ENCODE measurements at places on chromosomes 11 and 22.

DNA sequence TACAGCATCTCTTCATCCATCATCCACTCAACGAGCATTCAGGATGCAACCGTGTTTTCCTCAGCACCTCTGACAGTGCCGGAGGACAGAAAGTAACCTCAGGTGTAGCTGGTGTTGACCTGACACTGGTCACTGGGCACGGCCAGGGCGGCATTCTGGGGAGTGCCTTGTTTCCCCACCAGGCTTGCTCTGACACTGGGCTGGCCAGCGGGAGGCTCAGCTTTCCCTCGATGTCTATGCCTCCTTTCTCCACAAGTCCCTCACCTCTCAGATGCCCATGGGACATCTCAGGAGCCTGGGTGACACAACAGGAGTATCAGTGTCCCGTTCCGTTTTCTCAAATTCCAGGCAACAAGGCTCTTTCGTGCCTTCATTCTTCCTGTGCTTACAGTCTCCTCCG is 28.9 kb downstream of the CD6 start:
- no peak for DNase-seq

- DNase-seq = no peak
Measured at GRCh38 chr11:117187799-117188481, 9.4 kb downstream of the SIDT2 start.

DNA sequence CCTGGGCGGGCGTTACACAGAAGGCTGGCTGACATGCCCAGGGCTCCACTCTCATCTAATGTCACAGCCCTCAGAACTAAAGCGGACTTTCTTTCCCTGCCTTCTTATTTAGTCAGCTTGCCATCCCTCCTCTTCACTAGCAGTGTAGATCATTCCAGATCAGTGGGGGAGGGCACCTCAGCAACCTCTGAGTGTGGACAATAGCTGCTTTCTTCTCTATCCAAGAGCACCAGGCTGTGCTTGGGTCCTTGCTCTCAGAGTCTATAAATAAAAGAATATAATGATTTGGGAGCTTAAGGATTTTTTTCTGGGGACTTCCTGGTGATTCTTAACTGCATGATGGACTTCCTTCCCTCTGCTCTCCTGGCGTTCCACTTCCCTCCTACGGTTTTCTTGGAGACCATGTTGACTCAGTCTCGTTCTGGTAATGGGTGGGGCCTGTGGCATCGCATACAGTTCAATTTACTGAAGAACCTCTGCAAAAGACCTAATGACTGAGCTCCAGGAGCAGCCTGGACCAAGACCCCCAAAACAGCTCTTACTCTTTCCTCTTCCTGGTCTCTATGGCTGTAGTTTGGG is 2.9 kb upstream of the HMBS start:
- no peak for DNase-seq

DNA sequence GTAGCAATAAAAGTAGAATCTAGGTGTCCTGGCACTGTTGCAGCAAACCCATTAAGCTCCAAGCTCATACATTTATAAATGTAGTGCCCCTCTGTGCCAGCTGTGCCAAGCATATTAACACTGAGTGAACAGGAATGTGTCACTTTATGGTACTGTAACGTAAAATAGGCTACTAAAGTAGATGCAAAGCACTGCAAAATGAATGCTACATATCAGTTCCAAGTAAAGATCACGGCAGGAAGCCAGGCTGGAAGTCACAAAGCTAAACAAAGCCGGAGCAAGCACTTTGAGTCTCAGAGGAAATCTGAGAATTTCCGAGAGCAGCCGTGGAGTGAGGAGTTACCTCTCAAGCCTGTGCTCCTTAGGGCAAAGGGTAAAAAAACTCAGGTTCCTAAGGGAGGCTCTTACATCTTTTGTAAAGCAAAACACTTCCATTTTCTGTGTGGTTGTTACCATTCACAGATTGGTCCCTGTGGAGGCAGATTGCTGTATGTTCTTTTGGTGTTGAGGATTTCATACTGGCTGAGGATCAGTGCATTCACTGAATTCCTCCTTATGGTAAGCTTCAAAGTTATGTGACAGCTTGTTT is 85.7 kb downstream of the WNT11 start:
- DNase-seq = no peak

DNA sequence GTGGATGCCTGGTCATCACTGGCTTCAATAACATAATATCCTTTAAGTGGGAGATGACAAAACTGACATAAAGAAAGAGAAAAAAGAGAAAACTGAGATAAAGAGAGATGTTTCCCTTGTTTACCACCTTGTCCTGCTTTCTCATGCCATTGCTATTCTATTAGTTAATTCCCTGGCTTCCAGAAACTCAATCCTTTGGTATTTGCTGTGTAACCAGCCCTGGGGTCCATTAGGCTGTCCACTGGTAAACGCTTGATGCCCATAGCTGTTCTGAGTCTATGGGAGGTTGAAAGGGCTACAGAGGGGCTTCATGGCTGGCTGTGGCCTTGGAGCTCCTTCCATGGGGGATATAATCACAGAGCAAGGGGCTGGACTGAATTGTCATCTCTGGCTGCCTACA is 243.4 kb upstream of the PLET1 start:
- DNase-seq = no peak

GRCh38 chr11:103929170-103929903 is 107.1 kb upstream of the DDI1 start:
- DNase-seq = no peak

- DNase-seq = no peak
Measured at GRCh38 chr11:80655834-80656233, 1215.0 kb upstream of the TENM4 start.

- peak; percentile 77 for DNase-seq
Measured at GRCh38 chr11:82900277-82901164, at the start of gene PRCP. Gene PRCP (minus strand): TSS chr11:82900430. CDS start chr11:82900402, 28 bp downstream.
